Naive thymus-derived CD4-positive, alpha-beta T cell (primary cell): ENCODE measurements at places on chromosomes 4 and X. TPM values are rescaled to one million over a fixed set of nuclear protein-coding genes. Genes with fewer than 3 reads are reported as not detected.

DNA sequence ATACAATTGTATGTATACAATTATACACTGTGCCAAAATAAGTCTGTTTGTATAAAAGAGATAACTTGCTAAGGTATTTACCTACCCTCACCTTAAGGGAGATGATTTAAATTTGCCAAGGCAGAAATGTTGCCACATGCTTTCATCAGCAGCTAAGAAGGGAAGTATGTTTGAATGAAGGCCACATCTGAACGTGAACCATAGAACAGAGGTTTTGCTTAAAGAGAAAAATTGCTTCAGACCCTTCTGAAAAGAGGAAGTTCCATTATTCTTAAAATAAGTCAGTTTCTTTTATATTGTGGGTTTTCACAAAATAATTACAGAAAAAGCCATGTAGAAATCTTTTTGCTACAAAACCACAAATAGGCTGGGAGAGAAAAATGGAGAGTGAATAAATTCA is 621.5 kb upstream of the HTR2C start:
- no peak overlapping the region for H3K4me3 ChIP-seq
- H3K36me3 ChIP-seq: no peaks in the 10 kb centered on the region
- H3K4me1 ChIP-seq: no peaks in the 10 kb centered on the region
- no peak overlapping the region for H3K27ac ChIP-seq
- DNase-seq: no peak

DNA sequence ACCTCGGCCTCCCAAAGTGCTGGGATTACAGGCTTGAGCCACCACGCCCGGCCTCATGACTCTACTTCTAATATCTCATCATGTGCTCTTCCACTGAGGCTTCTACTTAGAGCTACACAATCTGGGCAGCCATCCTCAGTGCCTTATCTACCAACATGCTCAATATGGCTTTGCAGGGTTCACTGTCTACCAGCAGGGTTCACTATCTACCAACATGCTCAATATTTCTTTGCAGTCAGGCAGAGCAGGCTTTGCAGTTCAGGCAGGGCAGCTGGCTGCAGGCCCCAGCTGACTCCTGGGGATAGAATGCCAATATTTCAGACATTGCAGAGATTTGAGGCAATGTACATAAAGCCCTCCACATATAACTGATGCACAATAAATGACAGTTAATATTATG is 47.5 kb downstream of the PKD2 start:
- H3K36me3 ChIP-seq: no peaks in the 10 kb centered on the region
- no peak overlapping the region for H3K4me3 ChIP-seq
- H3K27me3 ChIP-seq: no peaks in the 10 kb centered on the region
- DNase-seq: no peak
- no peak overlapping the region for H3K27ac ChIP-seq

DNA sequence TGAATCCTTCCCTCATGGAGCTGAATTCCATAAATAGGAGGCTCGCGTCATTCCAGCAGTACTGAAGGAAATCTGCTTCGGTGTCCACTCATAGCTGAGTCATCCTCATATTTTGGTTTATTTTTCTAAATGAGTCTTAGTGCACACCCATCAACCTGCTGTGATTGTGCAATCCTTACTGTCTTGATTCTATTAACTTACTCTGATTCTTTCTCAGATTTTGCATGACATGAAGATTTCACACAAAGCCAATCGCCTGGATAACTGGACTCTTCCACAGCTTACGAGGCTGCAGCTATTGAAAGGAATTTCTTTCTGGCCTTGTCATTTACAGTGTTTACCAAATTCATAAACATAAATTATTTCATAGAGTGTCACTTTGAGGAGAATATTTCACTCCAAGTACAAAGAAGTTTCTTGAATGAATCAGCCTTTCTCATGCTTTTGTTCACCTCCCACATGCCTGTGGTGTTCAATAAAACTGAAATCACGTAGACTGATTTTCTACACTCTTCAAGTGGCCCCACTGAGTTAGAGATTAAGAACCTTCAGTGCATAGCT is 207.6 kb upstream of the SLITRK2 start:
- no peak overlapping the region for H3K4me3 ChIP-seq
- DNase-seq: no peak
- H3K27me3 ChIP-seq: no peaks in the 10 kb centered on the region

GRCh38 chrX:130669233-130669632 is 233.8 kb downstream of the ENOX2 start:
- no peak overlapping the region for H3K27ac ChIP-seq
- H3K36me3 ChIP-seq: no peaks in the 10 kb centered on the region
- no peak for DNase-seq
- H3K27me3 ChIP-seq: no peaks in the 10 kb centered on the region

The TLL1 gene
- total RNA-seq: not detected

DNA sequence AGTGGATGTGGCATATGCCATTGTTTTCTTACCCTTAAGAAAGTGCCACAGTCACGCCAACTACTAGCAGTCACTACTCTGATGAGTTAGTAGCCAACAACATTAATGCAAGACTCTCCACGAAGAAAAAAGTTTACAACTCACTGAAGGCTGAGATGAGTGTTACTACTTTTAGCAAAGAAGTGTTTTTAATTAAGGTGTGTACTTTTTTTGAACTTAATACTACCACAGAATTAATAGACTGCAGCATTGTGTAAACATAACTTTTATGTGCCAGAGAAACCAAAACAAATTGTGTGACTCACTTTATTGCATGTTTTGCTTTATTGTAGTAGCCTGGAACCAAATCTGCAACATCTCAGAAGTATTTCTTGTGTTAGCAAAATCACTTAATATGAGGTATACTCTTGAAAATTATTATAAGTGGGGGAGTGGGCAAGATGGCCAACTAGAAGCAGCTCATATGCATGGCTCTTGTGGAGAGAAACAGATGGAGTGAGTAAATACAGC is 2.2 kb upstream of the UGT2B4 start:
- no peaks in the 10 kb centered on the region for H3K27me3 ChIP-seq

The CENPI gene
- total RNA-seq: 2.3 TPM

- H3K36me3 ChIP-seq: no peaks in the 10 kb centered on the region
- no peaks in the 10 kb centered on the region for H3K27me3 ChIP-seq
- H3K4me1 ChIP-seq: no peaks in the 10 kb centered on the region
- peak overlapping the region; percentile 32 for H3K27ac ChIP-seq
- peak overlapping the region; percentile 40 for H3K4me3 ChIP-seq
Measured at GRCh38 chr4:170025523-170026252, 507 bp downstream of the MFAP3L start.

- H3K4me3 ChIP-seq: no peak overlapping the region
- no peaks in the 10 kb centered on the region for H3K4me1 ChIP-seq
- no peaks in the 10 kb centered on the region for H3K27me3 ChIP-seq
- H3K27ac ChIP-seq: no peak overlapping the region
- no peaks in the 10 kb centered on the region for H3K36me3 ChIP-seq
Measured at GRCh38 chrX:72028701-72029470, 102.8 kb downstream of the RTL5 start.

The GABRE gene
- not detected for total RNA-seq
